Epithelial cell of umbilical artery (primary cell): ENCODE measurements at places on chromosomes 13 and 19. TPM values are rescaled to one million over a fixed set of nuclear protein-coding genes. Genes with fewer than 3 reads are reported as not detected.

CEACAM1 gene
- 0.32 and 0.46 TPM in 2 replicates for total RNA-seq

ZNF470 gene
- total RNA-seq: 2.3 and 2.7 TPM in 2 replicates

ZNF358 gene
- total RNA-seq: 10.0 and 12.7 TPM in 2 replicates

SLC15A1 gene
- total RNA-seq: under 0.01 TPM in 1 of 2 replicates, not detected in the other

OVOL3 gene
- total RNA-seq: not detected in 2 replicates

CGB3 gene
- not detected in 2 replicates for total RNA-seq

RFPL4AL1 gene
- not detected in 2 replicates for total RNA-seq

KPTN gene
- 3.9 and 5.2 TPM in 2 replicates for total RNA-seq

FUT6 gene
- not detected in 2 replicates for total RNA-seq

FFAR3 gene
- total RNA-seq: not detected in 2 replicates

DKKL1 gene
- not detected in 2 replicates for total RNA-seq

SLITRK6 gene
- total RNA-seq: not detected in 2 replicates

ZNF772 gene
- total RNA-seq: 8.8 and 13.1 TPM in 2 replicates

ZNF556 gene
- total RNA-seq: not detected in 2 replicates

NPAS1 gene
- not detected in 2 replicates for total RNA-seq

TMEM59L gene
- under 0.01 and 0.15 TPM in 2 replicates for total RNA-seq

MYPOP gene
- total RNA-seq: 1.1 and 1.6 TPM in 2 replicates

PTH2 gene
- not detected in 2 replicates for total RNA-seq

FXYD3 gene
- not detected in 2 replicates for total RNA-seq

PCDH17 gene
- 1.3 and 1.4 TPM in 2 replicates for total RNA-seq

NLRP9 gene
- not detected in 2 replicates for total RNA-seq

TSC22D1 gene
- 56.5 and 70.1 TPM in 2 replicates for total RNA-seq

FCAR gene
- total RNA-seq: not detected in 2 replicates

PPP1R12C gene
- 32.8 and 35.7 TPM in 2 replicates for total RNA-seq

LIN37 gene
- total RNA-seq: 5.2 and 9.0 TPM in 2 replicates

PCCA gene
- 20.8 and 25.2 TPM in 2 replicates for total RNA-seq

RSPH6A gene
- 0.15 TPM in 1 of 2 replicates, not detected in the other for total RNA-seq

CGB1 gene
- total RNA-seq: not detected in 2 replicates

ZNF568 gene
- 5.5 and 7.0 TPM in 2 replicates for total RNA-seq

MISP gene
- total RNA-seq: not detected in 2 replicates

MBD3L3 gene
- not detected in 2 replicates for total RNA-seq

TMC4 gene
- total RNA-seq: 0.32 TPM in 1 of 2 replicates, not detected in the other

ZSCAN5B gene
- total RNA-seq: not detected in 2 replicates

ANKLE1 gene
- 0.65 and 1.4 TPM in 2 replicates for total RNA-seq

ELSPBP1 gene
- not detected in 2 replicates for total RNA-seq

GNA15 gene
- under 0.01 and 0.15 TPM in 2 replicates for total RNA-seq

CACNA1A gene
- 0.32 TPM in 1 of 2 replicates, not detected in the other for total RNA-seq

SIGLEC11 gene
- not detected in 2 replicates for total RNA-seq

COX6B2 gene
- total RNA-seq: under 0.01 TPM in 1 of 2 replicates, not detected in the other

ZNF177 gene
- total RNA-seq: 0.97 and 1.7 TPM in 2 replicates

CABP5 gene
- total RNA-seq: not detected in 2 replicates

F10 gene
- total RNA-seq: not detected in 2 replicates

WASF3 gene
- total RNA-seq: 14.0 and 23.1 TPM in 2 replicates
